ENCODE measurements at places on chromosomes 5 and 9.

DNA sequence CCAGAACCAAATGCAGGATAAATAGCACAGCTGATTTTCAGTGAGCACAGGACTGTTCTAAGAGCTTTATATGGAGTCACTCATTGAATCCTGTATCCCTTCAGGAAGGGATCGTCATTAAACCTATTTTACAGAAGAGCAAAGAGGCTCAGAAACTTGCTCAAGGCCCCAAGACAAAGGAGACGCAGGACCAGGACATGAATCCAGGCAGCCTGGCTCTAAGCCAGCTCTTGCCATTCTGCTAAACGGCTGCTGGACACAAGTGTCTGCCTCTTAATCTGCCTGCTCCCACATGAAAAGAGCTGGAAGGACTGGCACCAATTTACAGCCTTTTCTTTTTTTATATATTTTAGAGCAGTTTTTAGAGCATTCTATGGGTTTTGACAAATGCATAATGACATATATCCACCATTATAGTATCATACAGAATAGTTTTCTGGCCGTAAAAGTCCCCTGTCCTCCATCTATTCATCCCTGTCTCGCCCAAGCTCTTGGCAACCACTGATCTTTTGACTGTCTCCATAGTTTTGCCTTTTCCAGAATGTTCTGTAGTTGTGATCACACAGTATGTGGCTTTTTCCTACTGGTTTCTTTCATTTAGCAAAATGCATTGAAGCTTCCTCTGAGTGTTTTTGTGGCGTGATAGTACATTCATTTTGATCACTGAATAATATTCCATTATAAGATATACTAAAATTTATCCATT lies 37.5 kb downstream of the RETREG1 start:
- DNase-seq = no peak

- DNase-seq = no peak
Observed at GRCh38 chr9:114058688-114059046, 19.4 kb downstream of the AMBP start.

DNA sequence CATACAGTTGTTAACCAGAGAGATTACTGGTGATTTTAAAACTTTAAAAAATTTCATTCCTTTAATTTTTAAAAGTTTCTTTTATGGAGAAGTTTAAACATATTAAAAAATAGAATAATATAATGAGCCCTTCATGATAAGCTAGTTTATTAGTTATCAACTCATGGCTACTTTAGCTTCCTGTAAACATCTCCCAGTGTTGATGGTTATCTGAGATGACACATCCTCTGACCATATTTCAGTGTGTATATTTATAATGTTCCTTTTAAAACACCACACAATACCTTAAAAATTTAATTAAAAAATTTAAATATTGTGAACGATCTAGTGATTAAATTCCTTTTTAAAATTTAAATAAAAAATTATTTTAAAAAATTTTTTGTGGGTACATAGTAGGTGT lies 74.1 kb downstream of the IPO11 start:
- DNase-seq = peak; percentile 42

- no peak for DNase-seq
Observed at GRCh38 chr9:73596321-73596720, 444.7 kb downstream of the ANXA1 start.

GRCh38 chr5:139282197-139282557 lies 11.4 kb upstream of the MATR3 start:
- peak; percentile 60 for DNase-seq

GRCh38 chr9:130138791-130139190 lies 33.4 kb upstream of the NCS1 start:
- DNase-seq = peak; percentile 96

DNA sequence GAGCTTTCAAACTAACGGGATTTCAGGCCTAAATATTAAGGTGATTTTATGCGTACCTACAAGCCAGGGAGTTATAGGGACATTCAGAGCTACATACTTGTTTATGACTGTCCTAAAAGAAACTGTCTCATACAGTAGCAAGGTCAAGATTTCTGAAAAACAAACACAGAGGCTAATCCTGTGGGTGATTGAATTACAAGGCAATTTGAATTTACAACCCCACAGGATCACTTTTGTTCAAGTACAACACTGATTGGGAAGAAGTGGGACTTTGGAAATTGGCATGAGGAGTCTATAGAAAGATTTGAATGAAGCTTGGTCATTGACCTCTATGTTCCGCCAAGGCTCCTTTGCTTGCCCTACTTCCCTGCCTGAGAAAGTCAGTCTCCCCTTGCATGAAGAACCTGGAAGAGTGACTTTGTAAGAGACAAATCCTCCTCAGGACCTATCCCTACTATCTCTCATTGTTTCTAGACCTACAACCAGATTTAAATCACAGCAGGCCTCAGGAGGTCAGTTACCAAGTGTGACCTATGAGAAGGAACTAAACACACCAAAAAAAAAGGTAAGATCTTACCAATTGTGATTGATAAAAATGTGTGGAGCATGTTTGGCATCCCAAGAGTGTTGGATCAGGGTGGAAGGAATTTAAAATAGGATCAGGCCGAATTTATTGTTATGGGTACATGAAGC lies 38.4 kb upstream of the CDC42SE2 start:
- DNase-seq = no peak

Data from EH (cell line).